Gastrocnemius medialis (tissue), 4 donors: ENCODE measurements at places on chromosomes 5 and 9.
A peak's percentile ranks its signal among the peaks of the same experiment; 100 is the strongest.

DNA sequence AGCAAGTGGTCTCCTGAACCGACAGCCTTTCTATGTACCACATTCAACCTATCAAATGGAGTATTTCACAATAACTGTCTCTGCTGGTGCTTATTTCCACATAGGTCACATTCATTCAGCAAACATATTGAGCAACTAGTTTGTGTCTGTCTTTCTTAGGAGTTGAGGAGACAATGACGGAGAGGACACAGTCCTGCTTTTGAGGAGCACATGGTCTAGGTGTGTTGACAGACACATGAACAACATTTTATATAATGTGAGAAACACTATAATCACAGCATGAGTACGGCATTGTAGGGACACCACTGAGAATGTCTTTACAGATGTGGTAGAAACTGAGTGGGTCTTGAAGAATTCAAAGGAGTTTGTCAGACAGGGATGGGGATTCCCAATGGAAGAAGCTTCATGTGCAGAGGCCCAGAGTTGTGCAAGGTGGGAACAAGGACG, 28.5 kb downstream of the NFIL3 start:
- no peak for DNase-seq

GRCh38 chr9:89461265-89461664, 36.6 kb downstream of the SEMA4D start:
- DNase-seq, result no peak

DNA sequence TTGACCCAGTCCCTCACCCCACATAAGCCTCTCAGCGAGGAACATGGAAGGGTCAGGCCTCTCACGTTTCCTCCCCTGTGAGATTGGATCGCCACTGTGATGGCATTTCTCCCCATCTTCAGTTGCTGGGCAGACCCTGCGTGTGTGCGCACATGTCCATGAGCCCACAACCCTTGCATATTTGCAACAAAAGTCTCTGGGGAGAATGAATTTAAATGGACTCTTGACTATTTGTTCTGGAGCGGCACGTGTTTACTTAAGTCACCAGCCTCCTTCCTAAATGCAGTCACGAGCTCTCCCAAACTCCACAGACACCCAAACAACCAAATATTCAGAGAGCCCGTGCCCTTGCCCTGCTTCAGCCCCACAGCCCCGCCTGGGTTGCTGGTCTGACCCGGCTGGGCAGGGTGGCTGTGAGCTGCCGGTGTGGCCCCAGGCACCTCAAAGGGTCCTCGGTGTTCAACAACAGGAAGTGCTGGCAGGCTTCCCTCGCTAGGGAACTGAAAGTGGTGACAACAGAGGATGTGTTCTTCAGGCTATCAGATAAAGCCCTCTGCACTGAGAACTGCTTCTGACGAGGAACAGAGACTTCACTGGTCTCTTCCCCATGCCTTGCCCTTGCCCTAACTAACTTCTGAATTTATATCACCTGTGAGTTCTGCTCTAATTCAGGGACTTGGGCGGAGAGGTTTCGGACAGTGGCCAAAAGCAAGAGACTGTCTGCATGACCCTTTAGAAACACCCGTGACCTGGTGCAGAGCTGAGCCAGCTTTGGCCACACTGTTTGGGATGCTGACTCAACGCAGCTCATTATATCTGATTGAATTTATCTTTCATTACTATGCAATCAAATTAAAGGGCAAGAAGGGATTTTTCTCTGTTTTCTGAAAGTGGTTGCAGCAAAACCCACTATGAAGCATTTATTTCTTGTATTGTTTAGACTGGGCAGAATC, 19.2 kb upstream of the CD180 start:
- peak; percentile 75 for DNase-seq

GRCh38 chr9:89605465-89606048, 745 bp downstream of the GADD45G start:
- peak; percentile 57 for DNase-seq

GRCh38 chr9:71795097-71795813, 26.9 kb upstream of the CEMIP2 start:
- DNase-seq, result no peak

DNA sequence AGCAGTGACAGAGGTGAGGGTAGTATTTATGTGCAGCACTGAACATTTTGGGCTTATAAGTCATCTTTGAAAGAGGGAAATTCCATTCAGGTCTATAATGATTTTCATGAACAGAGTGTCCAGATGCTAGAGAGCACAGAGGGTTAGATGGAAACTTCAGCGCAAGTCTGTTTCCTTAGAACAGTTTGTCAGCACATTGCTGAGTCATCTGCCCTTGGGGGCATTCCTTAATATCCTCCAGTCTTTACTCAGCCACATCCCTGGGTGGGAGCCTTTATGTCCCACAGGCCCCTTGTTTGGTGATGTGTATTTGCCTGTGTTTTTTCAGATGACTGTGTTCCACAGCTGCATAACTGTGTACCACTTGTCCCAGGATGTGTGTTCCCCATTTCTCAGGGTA, 138.5 kb upstream of the S1PR3 start:
- peak; percentile 30 for DNase-seq

DNA sequence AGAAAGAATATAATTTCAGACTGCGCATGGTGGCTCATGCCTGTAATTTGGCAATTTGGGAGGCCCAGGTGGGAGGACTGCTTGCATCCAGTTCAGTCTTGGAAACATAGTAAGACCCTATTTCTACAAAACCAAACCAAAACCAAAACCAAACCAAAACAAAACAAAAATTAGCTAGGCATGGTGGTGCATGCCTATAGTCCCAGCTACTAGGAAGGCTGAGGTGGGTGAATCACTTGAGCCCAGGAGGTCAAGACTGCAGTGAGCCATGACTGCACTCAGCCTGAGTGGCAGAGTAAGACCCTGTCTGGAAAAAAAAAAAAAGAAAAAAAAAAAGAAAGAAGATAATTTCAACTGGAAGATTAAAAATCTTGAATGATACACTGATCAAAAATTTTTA, 137.0 kb upstream of the ACOT12 start:
- DNase-seq, result no peak

- no peak for DNase-seq
Observed at GRCh38 chr5:73637565-73637964, 11.6 kb downstream of the ARHGEF28 start.

DNA sequence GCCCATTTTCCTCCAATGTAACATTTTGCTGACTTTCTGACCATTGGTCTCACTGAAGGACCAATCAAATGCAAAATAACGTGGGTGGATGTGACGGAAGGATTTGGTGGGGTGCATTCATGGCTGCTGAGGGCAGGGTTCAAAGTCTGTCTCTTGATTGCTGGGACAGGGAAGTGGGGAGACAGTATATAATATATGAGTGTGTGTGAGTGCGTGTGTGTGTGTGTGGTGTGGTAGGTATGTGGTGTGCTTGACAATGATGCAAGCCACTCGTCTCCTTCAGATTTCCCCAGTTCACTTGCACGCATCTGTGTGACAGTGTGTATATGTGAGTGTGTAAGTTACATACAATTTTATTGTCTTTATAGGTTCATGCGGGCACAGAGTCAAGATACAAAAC, 477.3 kb downstream of the DIRAS2 start:
- no peak for DNase-seq

- no peak for DNase-seq
Observed at GRCh38 chr5:158812408-158812807, 287.3 kb downstream of the EBF1 start.
